ENCODE measurements at places on chromosomes 7 and 10.
A peak's percentile ranks its signal among the peaks of the same experiment; 100 is the strongest.

DNA sequence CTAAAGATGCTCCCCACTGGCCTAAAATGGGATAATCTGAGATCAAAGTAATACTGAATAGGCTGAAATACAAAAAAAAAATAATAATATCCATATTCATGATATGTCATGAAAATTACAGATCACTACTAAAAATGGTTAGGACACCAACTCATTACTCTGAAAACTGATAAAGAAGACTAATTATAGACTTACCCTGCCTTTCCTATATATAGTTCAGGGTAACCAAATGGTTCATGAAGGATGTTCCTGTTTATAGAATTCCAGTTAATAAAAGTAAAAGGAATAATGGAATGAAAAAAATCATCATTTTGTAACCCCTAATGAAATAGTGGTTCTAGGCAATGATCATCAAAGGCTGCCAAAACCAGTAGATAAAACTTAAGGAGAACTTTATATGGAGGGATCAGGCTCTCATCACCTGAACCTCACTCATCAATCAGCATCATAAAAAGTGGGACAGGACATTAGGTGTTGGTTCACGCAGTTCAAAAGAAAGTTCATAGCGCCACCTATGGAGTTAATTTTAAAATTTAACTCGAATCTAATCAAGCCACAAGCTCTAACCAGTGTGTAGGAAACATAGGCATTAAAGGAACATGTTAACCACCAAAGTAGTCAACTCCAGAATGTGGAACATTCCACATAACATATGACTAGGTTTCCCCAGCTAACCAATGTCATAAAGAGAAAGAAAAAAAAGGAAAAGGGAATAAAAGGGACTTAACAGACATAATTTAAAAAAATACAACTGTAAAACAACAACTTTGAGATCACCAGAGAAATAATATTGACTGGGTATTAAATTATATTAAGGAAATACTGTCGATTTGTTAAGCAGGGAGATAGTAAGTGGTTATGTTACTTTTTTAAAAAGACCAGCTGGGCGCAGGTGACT lies 35.7 kb downstream of the P4HA1 start:
- no peak for DNase-seq

DNA sequence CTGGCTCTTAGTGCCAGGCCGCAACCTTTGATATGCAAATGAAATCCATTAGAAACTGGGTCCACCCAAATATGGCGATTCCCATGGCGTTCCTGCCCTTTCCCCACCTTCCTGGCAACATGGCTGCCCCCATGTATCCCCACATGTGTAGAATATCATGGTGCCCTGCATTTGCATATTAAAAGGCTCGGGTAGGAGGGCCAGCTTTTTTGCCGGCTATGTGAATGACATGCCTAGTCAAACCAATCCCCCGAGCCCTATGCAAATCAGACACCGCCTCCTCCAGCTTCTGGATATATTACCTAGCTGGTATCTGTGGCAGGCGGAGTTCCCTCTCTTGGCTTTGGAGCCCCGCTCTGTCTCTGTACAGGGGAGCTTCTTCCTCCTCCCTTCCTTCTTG lies 18.3 kb downstream of the MMS19 start:
- no peak for DNase-seq

GRCh38 chr7:70947181-70947580 lies 184.8 kb upstream of the GALNT17 start:
- DNase-seq = no peak

DNA sequence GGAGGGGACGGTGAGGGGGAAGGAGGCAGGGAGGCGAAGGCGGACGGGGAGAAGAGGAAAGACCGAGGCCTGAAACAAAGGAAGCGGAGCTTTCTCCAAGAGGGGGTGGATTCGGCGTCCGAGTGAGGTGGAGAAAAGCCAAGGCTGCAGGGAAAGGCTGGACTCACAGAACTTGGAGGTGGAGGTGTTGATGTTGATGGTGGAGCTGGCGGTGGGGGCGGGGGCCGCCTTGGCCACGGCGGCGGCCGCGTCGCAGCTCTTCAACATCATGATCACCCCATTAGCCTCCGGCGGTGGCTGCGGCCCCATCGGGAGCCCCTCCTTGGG lies 578 bp downstream of the CACUL1 start:
- no peak for DNase-seq

- DNase-seq = no peak
Observed at GRCh38 chr10:45001381-45002148, 842 bp downstream of the ZNF22 start.

GRCh38 chr10:123043409-123043925 lies 34.7 kb downstream of the ACADSB start:
- DNase-seq = peak; percentile 9

DNA sequence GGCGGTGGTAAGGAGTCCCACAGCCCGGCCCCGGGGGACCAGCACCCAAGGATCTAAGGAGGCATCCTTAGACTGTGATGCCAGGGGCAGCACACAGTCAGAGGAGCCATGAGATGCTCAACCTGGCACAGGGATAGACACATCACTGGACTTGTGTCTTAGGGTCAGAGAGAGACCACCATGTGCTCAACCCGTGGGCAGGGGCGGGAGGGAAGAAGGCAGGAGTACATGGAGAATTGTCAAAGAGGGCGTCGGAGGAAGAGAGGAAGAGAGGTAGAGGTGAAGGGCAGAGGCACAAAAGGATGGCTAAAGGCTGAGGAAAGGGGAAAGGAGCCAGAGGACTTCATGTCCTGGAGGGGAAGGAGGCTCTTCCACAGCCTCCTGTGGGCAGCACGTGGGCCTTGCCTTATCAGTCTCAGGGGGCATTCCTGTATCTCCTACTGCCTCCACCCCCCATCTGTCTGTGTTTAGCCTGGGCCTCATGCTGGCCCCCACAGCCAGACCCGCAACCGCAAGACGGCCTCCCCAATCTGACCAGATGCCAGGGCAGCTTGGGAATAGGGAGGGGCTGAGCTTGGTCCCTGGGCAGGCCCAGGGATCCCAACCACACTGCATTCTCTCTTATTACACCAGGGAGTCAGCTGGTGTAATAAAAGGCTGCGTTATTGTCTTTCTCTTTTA lies 2.2 kb downstream of the ADCY1 start:
- no peak for DNase-seq

DNA sequence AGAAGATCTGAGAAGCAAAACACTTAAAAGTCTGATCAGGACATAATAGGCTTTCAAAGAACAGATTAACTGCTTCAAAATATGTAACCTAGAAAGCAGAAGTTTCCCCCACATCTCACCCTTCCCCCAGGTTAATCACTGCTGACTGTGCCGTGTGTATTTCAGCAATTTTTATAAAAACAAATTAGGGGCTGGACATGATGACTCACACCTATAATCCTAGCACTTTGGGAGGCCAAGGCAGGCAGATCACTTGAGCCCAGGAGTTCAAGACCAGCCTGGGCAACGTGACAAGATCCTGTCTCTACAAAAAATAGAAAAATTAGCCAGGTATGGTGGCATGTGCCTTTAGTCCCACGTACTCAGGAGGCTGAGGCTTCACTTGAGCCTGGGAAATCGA lies 67.6 kb upstream of the GATA3 start:
- no peak for DNase-seq

DNA sequence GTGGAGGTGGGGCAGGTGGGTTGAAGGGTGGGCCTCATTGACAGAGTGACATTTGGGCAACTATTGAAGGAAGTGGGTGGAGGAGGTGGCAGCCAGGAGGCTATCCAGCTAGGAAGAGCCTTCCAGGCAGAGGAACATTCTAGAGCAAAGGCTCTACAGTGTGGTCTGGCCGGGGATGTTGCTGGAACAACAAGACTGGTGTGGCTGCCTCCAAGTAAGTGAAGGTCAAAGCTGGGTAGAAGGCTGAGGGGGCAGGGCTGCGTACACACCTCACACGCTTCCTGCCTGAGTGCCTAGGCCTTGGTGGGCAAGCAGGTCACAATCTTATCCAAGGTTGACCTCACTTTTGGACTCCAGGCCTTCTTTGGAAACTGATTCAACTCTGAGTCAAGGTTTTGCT lies 6.6 kb downstream of the CPA1 start:
- DNase-seq = no peak

DNA sequence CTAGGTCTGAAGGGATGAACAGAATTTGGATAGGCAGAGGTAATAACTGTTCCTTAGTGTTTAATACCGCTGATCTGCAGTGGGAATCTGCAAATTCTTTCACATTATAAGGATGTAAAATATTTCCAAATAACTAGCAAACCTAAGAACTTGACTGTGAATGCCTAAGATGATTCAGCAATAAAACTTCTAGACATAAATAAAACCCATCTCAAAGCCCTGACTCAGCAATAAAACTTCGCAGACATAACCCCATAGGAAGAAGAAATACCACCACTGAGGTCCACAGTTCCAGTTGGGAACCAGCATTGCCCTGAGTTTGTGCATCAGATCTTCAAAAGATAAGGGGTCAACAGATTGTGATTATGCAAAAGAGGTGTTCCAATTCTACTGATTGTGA lies 354.2 kb downstream of the GFRA1 start:
- no peak for DNase-seq

- DNase-seq = no peak
Observed at GRCh38 chr10:36183056-36183455, 541.0 kb upstream of the FZD8 start.

GRCh38 chr10:44397476-44398225 lies 12.8 kb upstream of the CXCL12 start:
- no peak for DNase-seq

DNA sequence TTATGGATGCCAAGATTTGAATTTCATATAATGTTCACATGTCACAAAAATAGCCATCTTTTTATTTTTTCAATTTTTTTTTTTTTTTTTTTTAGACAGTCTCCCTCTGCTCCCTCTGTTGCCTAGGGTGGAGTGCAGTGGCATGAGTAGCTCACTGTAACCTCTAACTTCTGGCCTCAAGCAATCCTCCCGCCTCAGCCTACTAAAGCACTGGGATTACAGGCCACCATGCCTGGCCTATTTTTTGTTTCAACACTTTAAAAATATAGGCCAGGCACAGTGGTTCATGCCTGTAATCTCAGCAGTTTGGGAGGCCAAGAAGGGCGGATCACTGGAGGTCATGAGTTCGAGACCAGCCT lies 246.3 kb downstream of the SKIDA1 start:
- DNase-seq = no peak

GRCh38 chr7:26046150-26046549 lies 105.8 kb upstream of the NFE2L3 start:
- DNase-seq = no peak

DNA sequence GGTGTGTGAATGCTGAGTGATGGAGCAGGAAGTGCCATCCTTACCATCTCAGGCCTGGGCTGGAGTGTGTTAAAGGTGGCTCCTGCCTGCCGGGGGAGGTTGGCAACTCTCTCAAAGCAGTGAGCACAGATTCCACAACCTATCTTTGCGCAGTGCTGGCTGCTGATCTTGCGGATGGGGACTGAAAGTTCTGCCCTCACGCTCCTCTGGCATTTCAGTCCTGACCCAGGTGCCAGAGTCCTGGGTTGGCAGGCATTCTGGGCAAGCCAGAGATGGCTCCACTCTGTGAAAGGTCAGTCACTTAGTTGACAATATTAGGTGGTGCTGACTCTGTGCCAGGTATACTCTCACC lies 315.5 kb downstream of the RPS24 start:
- DNase-seq = no peak

DNA sequence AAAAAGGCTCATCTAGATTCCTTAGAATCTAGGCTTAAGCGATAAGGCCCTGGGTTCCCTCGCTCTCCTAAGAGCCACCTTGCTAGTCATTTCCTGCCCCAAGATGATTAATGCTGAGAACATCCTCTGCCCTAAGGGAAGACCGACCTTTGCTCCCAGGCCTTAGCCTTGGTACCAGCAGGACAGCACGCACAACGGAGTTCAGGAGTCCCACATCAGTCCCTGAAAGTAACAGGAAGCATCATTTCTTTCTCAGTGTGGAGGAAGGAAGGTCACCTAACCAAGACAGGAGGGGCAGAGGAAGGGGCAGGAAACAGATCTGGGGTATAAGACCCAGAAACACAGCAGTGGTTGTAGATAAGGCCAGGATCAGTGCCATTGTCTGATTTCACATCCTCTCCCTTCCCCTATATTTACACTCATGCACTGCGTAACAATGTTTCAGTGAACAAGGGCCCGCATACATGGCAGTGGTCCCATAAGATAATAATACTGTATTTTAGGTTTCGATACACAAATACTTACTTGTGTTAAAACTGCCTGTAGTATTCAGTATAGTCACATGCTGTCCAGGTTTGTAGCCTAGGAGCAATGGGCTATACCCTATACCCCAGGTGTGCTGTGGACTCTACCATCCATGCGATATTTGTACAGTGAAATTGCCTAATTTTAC lies 8.1 kb upstream of the FAM107B start:
- DNase-seq = no peak

DNA sequence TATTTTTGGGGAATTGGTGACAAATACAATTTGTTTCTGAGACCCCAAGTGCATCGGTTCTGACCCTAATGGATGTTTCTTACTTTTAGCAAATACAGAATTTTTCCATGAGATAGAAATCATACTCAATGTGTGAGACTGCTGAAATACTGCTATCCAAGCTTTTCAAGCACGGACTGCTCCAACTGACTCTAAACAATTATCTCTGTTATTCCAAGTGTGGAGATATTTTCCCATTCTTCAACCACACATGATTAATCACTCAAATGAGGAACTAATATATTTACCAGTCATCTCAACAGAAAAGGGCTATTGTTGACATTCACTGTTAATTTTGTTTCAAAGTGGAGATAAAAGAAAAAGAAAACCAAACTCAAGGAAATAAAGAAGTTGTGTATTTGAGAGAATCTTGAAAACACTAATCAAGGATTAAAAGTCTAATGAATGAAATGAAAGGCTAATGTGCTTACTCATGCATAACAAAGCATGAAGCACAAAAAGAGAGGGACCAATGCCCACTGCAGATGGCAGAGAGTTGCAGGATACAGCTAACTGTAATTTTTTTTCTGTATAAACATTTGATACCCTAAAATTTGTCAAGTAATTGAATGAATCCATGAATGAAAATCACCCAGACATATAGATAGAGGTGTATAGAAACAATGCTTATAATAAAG lies 423.6 kb downstream of the DGKB start:
- no peak for DNase-seq

GRCh38 chr10:97888641-97889262 lies 39.1 kb downstream of the GOLGA7B start:
- peak; percentile 21 for DNase-seq

GRCh38 chr7:84145892-84146291 lies 48.7 kb downstream of the SEMA3A start:
- DNase-seq = no peak

DNA sequence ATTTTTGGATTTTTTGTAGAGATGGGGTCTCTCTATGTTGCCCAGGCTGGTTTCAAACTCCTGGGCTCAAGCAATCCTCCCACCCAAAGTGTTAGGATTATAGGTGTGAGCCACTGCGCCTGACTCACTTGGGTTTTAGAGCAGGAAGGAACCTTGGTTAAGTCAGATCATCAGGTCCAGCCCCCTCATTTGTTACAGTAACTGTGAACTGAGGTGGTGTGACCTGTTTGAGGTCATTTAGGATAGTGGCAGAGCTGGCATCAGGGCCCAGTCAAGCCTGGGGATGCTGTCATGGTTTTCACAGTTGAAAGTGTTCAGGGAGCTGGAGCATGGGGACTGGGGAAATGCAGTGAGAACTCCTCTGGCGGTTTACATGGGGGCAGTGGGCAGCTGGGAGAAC lies 159.6 kb downstream of the TAX1BP1 start:
- no peak for DNase-seq

Measured in GM04503 (cell line).